NCI-H1694 treated with DMSO at 0.1 percent for 48 hours (cell line): ENCODE measurements at places on chromosomes 13 and 19.

- DNase-seq = no peak
Measured at GRCh38 chr13:85662186-85662585, 137.0 kb downstream of the SLITRK6 start.

- no peak for DNase-seq
Measured at GRCh38 chr13:31435536-31435935, 235.8 kb downstream of the B3GLCT start.

- no peak for DNase-seq
Measured at GRCh38 chr13:113863524-113864272, at the start of gene GAS6. TSS of gene GAS6 (minus strand) at chr13:113864076. CDS start at chr13:113863920, 156 bp downstream.

DNA sequence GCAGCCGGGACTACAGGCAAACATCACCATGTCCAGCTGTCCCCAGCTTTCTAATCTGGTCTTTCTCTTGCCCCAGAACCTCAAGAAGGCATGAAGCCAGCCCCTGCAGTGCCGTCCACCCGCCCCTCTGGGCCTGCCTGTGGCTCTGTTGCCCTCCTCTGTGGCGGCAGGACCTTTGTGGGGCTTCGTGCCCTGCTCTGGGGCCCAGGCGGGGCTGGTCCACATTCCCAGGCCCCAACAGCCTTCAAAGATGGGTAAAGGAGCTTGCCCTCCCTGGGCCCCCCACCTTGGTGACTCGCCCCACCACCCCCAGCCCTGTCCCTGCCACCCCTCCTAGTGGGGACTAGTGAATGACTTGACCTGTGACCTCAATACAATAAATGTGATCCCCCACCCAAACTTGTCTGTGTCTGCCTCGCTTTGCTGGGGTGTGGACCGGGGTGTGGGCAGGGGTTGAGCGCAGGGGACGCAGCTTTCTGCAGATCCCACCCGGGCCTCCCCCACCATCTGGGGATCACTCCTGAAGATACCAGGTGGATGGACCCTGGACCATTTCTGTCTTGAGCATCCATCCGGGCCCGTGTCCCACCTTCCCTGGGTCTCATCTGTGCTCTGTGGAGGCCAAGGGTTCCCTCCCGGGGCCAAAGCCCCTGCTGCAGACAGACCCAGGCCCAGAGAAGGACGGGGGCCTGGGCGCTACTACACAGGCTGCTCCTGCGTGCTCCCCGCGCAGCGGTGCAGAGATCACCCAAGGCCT lies 15.3 kb downstream of the PRKCSH start:
- no peak for DNase-seq

DNA sequence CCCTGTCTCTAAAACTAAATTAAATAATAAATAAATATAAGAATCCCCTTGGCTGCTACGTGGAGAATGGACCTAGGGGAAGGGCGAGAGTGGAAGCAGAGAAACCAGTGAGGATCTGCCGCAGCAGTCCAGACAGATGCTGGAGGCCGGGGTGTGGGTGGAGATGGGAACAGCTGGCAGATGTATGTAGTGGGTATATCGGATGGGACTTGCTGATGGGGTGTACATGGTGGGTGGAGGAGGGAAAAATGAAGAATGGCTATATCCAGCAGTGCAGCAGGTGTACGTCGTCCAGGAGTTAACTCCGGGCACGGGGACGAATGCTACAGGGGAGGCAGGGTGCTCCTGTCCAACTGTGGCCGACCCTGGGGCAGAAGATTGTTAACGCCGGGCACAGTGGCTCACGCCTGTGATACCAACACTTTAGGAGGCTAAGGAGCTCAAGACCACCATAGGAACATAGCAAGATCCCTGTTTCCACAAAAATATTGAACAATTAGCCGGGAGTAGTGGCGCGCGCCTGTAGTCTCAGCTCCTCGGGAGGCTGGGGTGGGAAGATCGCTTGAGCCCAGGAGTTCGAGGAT lies 654 bp downstream of the CEP89 start:
- no peak for DNase-seq

- DNase-seq = no peak
Measured at GRCh38 chr13:67283637-67284036, 53.5 kb upstream of the PCDH9 start.

- no peak for DNase-seq
Measured at GRCh38 chr19:3333662-3334061, 32.7 kb upstream of the NFIC start.

DNA sequence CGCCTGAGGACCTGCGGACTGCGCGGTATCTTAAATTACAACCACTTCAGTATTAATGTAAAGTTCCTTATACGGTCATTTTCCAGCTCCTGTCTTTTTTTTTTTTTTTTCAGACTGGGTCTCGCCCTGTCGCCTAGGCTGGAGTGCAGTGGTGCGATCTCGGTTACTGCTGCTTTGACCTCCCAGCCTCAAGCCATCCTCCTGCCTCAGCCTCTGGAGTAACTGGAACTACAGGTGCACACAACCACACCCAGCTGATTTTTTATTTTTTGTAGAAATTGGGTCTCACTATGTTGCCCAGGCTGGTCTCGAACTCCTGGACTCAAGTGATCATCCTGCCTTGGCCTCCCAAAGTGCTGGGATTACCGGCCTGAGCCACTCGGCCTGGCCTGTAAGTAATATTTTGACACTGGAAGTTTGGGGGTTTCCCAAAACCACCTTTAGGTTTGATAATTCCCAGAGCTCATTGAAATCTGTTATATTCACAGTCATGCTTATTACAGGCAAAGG lies 406 bp upstream of the EID2B start:
- no peak for DNase-seq

DNA sequence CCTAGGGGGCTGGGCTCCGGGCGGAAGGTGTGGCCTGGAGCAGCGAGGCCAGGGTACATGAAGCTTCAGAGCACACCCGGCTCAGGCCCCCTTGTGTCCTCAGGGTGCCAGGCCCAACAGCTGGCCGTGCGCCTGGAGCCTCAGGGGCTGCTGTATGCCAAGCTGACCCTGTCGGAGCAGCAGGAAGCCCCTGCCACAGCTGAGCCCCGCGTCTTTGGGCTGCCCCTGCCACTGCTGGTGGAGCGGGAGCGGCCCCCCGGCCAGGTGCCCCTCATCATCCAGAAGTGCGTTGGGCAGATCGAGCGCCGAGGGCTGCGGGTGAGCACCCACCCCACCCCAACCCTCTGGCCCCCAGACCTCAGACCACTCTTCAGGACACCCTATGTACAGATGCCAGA lies 3.2 kb downstream of the SYDE1 start:
- no peak for DNase-seq

DNA sequence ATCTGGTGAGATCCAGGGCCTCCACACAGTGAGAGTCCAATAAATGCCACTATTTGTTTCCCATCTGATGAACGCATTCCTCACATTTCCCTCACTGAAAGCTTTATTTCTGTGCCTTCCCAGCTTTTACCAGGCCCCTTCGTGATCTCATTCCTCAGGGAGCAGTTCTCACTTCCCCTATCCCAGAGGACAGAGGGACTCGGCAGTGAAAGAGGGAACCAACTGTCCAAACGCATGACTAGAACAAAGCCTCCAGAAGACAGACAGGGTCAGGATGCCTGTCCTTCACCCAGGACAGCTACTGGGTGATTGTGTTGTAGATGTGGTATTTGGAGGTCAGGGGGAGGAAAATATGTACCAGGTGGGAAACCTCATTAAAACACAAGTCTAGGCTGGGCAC lies 2.0 kb upstream of the ZBTB45 start:
- no peak for DNase-seq

- DNase-seq = no peak
Measured at GRCh38 chr13:113604186-113604585, 19.6 kb downstream of the TFDP1 start.
